ENCODE measurements at places on chromosomes 7 and 10.

DNA sequence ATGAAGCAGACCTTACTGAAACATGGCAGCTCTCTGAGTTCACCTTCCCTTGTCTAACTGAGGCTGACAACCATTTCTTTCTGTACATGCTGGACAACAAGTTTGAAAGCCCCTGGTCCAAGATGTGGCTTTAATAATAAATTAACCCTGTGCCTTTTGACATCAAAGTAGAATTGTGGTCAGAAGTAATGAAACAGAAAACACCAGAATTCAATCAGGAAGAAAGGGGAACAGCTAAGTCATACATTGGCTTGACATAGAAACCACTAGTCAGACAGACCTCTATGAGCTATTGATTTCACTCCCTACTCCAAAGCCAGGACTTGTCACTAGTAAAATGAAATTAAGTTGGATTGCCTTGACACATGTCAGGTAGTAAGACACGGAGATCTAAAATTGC lies 175.2 kb upstream of the ASAH2 start:
- no peak for DNase-seq

DNA sequence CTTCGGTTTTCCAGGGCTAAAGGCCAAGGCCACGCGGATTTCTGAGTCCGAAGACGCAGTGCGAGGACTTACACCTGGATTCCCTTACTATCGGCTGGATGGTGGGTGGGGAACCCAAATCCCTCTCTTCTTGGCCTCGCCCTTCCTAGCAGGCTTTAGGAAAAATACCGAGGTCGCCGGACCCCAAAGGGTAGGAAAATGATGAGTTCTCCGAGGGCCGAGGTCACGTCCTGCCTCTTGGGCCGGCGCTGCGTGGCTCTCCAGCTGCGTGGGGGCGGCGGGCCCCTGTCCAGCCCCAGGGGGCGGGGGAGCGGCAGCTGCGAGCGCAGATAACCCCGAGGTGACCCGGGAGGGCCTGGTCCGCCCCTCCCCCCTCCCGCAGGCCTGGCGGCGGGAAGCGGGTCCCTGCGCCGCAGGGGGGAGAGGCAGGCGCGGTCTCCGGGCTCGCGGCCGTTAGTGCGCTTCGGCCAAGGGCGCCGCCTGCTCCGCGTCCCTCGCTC lies 805 bp upstream of the HMX3 start:
- peak; percentile 7 for DNase-seq

DNA sequence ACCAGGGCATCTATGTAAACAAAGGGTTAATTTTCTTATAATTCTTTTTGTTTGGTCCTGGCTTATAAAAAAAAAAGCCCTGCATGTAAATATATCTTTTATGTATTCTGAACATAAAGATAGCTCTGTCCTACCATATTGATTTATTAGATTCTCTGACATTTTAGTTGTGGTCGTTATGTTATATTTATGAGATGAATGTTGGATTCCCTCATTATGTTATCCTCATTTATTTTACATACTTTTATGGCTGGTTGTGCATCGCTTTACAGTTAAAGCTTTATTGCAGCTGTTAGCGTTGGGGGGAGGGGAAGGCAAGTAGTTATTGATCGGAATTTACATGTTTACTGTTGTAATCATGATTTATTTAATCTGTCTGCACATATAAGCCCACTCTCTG lies 431.5 kb downstream of the LRMDA start:
- DNase-seq, result no peak

DNA sequence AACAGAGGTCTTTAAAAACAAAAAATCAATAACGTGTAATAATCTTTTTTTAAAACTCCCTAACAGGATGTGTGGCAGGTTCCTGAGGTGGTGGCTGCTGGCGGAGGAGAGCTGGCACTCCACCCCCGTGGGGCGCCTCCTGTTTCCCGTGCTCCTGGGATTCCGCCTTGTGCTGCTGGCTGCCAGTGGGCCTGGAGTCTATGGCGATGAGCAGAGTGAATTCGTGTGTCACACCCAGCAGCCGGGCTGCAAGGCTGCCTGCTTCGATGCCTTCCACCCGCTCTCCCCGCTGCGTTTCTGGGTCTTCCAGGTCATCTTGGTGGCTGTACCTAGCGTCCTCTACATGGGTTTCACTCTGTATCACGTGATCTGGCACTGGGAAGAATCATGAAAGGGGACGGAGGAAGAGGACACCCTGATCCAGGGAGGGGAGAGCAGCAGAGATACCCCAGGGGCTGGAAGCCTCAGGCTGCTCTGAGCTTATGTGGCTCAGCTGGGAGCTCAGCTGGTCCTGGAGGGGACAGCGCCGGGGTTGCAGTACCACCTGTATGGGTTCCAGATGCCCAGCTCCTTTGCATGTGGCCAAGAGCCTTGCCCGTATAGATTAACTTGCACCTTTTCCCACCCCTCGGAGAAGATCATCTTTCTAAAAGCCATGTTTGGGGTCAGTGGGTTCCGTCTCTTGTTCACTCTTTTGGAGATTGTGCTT lies 16.7 kb upstream of the AZGP1 start:
- DNase-seq, result no peak

DNA sequence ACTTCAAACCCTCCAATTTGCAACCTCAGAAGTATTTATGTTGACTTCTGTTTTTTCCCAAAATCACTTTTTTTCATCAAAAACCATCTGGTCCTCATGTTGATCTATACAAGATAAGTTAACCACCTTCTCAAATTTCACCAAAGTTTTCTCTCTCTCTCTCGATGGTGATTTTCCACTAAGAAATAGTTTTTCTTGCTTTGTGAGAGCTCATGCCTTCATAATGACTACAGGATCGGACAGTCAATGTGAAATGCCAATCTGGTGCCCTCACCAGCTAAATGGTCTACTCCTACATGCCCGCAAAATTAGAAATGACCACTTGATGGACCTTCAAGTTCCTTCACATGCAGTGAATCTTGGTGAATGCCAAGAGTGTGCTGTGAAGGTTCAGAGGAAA lies 40.4 kb downstream of the CNNM1 start:
- no peak for DNase-seq

GRCh38 chr7:147509541-147510200 lies 1080.9 kb upstream of the C7orf33 start:
- no peak for DNase-seq

DNA sequence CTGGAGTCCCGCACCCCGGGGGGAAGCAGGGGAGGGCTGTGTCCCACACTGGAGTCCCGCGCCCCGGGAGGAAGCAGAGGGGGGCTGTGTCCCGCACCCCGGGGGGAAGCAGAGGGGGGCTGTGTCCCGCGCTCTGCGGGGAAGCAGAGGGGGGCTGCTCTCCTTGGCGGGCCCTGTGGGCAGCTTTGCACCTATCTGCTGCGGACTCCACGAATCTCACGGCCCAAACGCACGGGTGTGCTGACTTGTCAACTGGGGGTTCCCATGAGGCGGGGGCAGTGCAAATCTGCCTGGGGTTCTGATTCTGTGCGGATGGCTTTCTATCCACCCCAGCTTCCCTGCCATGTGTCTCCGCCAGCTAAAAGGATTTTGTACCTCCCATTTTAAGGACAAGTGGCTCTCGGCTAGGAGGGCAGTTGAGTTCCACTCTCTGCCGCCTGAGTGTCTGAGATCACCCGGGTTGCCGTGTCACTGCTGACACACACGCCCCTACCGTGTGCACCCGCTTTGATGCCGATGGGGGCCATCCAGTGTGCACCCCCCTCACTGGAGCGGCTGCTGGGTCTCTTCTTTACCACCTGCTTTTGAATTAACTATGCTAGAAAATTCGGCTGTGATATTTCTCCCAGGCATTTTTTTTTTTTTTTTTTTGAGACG lies 20.5 kb downstream of the GPER1 start:
- no peak for DNase-seq

GRCh38 chr10:48608976-48609375 lies 4.1 kb upstream of the ARHGAP22 start:
- no peak for DNase-seq

- peak; percentile 47 for DNase-seq
Measured at GRCh38 chr7:89623018-89623672, 531.1 kb upstream of the STEAP1 start.

- DNase-seq, result no peak
Measured at GRCh38 chr10:5617521-5617920, 48.9 kb downstream of the ASB13 start.

DNA sequence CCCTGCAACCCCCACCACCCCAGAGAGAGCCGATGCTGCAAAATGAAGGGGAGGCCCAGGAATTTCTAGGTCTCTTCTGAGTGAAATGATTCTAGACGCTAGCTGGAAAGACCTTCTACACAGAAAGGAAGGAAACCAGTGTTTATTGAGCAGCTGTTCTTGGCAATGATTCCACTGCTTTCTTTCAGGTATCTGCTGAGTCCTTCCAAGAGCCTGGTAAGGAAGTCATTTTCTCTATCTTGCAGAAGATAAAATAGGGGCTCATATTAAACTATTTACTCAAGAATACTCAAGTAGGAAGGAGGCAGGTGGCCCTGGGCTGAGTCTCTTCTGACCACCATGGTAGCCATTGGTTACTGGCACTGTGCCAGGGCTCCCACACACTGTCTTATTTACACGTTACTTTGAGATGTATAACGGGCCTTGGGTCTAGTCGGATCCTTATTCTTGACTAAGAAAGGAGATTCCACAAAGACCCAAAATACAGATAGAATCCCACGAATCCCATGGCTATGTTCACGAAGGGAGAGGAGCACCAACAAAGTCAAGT lies 112.1 kb downstream of the GALNT11 start:
- no peak for DNase-seq

DNA sequence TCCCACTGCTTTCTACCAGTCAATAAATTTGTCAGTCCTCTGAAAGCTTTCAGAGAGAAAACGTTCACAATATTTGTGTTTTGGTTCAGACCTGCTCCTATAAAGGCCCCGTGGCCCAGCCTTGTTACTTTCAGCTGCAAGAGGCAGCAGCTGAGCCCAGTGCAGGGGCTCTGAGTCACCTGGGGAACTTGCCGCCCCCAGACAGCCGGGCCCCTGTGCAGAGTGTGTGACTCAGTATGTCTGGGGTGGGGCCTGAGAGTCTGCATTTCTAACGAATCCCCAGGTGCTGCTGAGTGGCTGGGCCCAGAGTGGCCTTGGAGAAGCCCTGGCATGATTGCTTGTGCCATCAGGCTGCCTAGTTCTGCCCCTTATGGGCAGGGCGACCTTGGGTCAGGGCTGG lies 303.5 kb downstream of the PAXIP1 start:
- no peak for DNase-seq

- DNase-seq, result no peak
Measured at GRCh38 chr7:30852308-30852684, 59.4 kb upstream of the AQP1 start.

- DNase-seq, result no peak
Measured at GRCh38 chr7:97275475-97275874, 158.0 kb downstream of the SDHAF3 start.
